ENCODE measurements at places on chromosomes 5 and 9.

GRCh38 chr9:87545858-87546257 is 48.2 kb downstream of the DAPK1 start:
- DNase-seq: no peak

DNA sequence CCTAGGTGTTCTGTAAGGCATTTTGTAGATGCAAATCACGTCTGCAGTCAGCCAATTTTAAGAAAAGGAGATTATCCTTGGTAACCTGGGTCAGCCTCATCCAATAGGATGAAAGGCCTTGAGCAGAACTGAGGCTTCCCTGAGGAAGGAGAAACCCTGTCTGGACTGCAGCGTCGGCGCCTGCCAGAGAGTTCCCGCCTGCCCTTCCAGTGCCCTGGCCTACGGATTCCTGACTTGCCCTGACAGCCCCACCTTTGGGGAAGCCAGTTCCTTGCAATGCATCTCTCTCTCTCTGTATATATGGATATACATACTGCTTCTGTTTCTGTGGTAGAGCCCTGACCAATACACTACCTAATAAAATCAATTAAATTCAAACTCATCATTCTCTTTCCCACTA is 66.2 kb upstream of the RUFY1 start:
- no peak for DNase-seq

GRCh38 chr5:149381261-149381985 is 2.3 kb upstream of the IL17B start:
- DNase-seq: no peak

DNA sequence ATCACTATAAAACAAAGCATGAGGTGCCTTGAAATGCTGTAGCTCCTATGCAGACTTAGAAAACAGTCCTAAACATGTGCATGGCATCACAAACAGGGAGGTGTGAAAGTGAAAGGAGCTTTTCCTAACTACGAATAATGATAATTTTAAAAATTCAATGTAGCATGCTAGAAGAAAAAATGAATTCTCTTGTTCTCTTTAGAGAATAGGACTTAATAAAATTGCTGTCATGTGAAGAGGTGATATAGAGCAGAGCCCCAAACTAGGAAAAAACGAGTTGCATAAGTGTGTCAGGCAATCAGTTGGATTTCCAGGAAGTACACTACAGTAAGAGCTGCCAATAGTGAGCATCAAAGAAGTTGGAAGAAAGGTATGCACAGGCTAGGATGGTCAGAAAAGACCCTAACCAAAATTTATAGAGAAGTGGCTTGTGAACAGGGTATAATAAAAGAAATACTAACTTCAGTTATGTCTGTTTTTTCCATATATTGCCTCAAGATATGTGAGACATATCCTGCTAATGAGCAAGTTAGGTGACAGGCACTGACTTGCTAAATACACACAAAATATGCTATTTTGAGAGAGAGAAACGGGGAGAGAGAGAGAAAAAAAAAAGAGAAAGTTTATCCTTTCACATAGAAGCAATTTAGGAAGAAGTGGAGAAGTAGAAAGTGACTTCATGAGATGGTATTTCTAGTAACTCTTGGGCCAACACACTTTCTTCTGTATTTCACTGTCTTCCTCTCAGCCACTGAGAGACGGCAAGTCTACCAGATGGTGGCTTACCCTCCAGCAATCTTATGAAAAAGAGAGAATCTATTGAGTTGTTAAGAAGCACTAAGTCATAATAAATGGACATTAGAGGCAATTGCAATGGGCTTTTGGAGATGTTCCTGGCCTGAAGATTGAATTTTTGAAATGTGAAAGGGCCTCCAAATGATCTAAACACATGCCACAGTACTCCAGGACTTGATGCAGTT is 18.0 kb downstream of the ITGA2 start:
- DNase-seq: no peak

DNA sequence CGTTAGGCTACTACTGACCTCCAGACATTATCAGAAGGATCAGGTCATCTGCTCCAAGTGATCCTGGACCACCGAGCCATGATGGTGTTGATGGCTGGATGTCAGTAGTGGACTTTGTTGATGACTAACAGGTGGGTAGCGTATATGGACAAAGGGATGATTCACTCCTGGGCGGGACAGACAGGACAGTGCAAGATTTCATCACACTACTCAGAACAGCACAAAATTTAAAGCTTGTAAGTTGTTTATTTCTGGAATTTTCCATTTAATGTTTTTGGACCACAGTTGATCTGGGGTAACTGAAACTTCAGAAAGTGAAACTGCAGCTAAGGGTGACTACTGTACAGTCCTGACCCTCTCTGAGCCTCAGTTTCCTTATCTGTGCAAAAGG is 12.7 kb downstream of the PDGFRB start:
- DNase-seq: no peak

GRCh38 chr5:67262206-67262605 is 65.6 kb upstream of the CD180 start:
- no peak for DNase-seq

DNA sequence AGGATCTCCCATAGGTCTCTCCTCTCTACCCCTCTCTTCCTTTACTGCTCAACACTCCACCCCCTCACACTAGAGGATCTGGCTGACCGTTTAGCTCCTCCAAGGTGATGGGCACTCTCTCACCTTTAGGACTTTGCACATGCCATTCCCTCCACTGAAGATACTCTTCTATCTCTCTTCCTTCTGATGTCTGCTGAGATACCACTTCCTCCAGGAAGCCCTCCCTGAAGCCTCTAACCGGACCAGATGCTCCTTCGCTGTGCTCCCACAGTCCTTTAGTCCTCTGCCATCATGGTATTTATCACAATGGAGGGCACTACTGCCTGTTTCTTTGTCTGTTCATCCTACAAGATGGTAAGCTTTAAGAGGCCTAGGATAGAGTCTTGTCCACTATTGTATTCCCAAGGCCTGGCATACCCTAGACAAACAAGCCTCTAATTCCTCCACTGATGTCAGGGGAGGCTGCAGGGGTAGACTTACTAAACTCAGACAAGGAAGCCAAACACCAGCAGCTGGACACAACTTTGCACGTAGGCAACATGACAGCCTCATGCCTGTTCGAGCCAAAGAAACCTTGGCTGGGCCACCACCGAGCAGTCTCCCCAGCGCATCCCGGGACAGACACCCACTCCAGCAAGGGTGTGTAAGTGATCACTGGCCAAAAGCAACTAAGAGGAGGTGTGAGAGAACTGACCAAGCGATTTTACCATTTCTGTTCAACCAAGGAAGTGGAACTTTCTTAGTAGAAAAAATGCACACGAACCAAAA is 20.2 kb downstream of the ORM2 start:
- no peak for DNase-seq

- no peak for DNase-seq
Measured at GRCh38 chr9:13443346-13444244, 164.1 kb upstream of the MPDZ start.

- DNase-seq: no peak
Measured at GRCh38 chr9:123996731-123997421, 14.7 kb upstream of the LHX2 start.

DNA sequence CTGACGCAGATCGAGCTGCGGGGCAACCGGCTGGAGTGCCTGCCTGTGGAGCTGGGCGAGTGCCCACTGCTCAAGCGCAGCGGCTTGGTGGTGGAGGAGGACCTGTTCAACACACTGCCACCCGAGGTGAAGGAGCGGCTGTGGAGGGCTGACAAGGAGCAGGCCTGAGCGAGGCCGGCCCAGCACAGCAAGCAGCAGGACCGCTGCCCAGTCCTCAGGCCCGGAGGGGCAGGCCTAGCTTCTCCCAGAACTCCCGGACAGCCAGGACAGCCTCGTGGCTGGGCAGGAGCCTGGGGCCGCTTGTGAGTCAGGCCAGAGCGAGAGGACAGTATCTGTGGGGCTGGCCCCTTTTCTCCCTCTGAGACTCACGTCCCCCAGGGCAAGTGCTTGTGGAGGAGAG is 4.6 kb upstream of the PHYHD1 start:
- DNase-seq: no peak

- no peak for DNase-seq
Measured at GRCh38 chr5:63050916-63051315, 472.3 kb downstream of the LRRC70 start.

GRCh38 chr5:173886150-173886549 is 2.0 kb upstream of the CPEB4 start:
- DNase-seq: no peak

- DNase-seq: peak; percentile 15
Measured at GRCh38 chr5:150624334-150625163, 15.9 kb upstream of the SYNPO start.

DNA sequence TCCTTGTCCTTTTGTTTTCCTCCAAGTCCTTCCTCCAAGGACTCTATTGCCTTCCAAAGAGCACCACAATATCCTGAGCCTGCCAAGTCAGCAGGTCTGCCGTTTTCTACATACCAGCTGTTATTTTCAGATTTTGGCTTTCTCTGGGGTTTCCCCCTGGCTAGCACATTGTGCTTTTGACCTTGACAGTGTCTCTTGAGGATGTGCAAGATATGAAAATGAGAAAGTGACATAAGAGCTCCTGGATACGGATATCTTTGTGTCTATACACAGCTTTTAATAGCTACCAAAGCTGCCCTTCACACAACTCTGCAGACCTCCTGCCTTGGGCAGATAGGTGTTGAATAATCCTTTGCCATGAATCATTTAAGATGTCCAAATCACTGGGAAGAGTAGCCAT is 67.0 kb downstream of the HAPLN1 start:
- no peak for DNase-seq

GRCh38 chr9:89183146-89183545 is 4.5 kb upstream of the SHC3 start:
- no peak for DNase-seq

- no peak for DNase-seq
Measured at GRCh38 chr5:76269932-76270610, 133.0 kb upstream of the IQGAP2 start.

GRCh38 chr5:39442991-39443390 is 18.2 kb upstream of the DAB2 start:
- no peak for DNase-seq

GRCh38 chr9:89522261-89522958 is 24.5 kb upstream of the SEMA4D start:
- peak; percentile 83 for DNase-seq

GRCh38 chr9:137707361-137707760 is 88.6 kb downstream of the EHMT1 start:
- no peak for DNase-seq

DNA sequence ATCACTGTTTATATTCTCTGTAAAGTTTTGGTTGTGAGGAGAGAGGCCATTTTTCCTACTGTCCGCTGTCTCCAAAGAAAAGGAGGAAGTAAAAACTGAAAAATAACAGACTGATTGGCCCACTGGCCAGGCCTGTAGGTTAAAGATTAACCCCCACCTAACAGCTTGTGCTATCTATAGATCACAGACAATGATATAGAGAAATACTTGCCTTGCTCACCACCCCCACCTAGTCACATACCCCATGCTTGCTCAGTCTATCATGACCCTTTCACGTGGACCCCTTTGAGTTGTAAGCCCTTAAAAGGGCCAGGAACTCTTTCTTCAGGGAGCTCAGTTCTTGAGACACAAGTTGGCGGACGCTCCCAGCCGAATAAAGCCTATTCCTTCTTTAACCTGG is 357.4 kb downstream of the PRDM9 start:
- DNase-seq: no peak

- DNase-seq: no peak
Measured at GRCh38 chr5:156328766-156329165, 1.8 kb downstream of the SGCD start.

DNA sequence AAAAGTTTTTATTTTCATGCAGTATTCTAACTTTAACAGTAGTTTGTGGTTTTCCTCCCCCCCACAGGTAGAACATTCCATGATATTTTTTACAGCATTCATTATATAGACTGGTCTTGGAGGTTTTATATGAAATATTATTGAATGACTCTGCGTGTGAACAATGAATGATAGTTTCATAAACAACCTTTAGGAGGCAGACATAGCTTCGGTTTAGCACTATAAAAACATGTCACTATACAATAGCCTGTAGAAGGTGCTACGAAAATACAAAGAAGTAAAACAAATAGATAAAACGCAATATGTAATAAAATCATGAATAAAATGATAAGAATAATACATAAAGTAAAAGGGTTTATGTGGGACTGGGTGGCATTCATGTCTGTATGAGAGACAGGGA is 8.5 kb downstream of the KLF4 start:
- no peak for DNase-seq

DNA sequence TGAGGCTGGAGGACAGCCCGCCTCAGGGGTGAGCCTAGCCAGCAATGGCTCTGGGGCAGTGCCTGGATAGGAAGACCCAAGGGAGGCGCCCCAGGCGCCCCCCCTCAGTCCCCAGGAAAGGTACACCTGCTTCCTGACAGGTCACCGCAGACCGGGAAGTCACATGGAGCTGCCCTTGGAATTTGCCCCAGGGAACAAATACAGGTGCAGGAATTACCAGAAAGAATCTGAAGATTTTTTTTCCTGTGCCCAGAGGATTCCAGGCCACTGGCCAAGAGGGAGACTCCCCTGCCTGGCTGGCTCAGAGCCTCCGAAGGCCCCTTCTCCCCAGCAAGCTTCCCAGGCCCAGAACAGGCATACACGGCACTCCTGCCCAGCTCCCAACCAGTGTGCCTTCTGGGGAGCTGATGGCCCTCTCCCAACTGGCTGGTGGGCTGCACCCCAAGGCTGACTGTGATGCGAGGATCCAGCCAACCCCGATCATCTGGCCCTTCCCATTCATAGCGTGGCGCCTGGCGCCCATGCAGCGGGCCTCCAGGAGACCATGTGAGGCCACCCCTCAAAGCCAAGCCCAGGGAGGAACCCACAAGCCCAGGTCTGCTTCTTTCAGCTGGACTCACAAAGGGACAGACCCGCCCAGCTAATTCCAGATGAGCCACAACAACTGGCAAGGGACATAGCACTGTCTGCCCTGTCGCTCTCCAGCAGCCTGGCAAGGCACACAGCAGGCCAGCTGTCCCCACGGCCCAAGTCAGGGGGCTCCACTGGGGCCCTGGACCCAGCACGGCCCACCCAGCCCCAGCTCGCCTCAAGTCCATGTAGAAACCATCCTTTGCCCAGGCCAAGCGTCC is 2.3 kb downstream of the TPRN start:
- no peak for DNase-seq

DNA sequence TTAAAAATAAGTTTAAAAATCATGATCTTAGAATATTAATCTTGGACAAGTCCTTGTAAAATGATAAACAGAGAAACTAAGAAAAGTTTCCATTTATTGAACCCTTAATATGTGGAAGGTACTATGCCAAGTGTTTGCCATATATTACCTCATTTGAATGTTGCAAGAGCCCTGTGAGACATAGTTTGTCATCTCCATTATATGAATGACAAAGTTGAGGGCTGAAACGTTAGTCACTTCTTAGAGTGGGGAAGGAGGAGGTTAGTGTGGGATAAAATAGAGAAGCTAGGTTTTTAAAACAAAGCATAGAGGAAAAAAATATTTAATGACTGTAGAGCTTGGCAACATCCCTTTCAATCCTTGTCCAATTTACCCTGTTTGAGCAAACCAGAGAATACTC is 2.0 kb downstream of the TNC start:
- no peak for DNase-seq

GRCh38 chr5:68894673-68895072 is 199.1 kb upstream of the SLC30A5 start:
- no peak for DNase-seq

- DNase-seq: no peak
Measured at GRCh38 chr5:72244862-72245371, 75.1 kb downstream of the MRPS27 start.

- no peak for DNase-seq
Measured at GRCh38 chr9:121840838-121841760, 189.7 kb downstream of the DAB2IP start.

- DNase-seq: no peak
Measured at GRCh38 chr5:82719368-82719767, 357.8 kb downstream of the TMEM167A start.

GRCh38 chr9:69120380-69121154 is 53.5 kb upstream of the TJP2 start:
- no peak for DNase-seq

GRCh38 chr9:20552874-20553557 is 69.3 kb downstream of the MLLT3 start:
- no peak for DNase-seq

All from T-cell (primary cell).